ENCODE measurements at places on chromosomes 3 and 15.

- DNase-seq = no peak
Observed at GRCh38 chr3:130907966-130908365, 14.1 kb downstream of the ATP2C1 start.

DNA sequence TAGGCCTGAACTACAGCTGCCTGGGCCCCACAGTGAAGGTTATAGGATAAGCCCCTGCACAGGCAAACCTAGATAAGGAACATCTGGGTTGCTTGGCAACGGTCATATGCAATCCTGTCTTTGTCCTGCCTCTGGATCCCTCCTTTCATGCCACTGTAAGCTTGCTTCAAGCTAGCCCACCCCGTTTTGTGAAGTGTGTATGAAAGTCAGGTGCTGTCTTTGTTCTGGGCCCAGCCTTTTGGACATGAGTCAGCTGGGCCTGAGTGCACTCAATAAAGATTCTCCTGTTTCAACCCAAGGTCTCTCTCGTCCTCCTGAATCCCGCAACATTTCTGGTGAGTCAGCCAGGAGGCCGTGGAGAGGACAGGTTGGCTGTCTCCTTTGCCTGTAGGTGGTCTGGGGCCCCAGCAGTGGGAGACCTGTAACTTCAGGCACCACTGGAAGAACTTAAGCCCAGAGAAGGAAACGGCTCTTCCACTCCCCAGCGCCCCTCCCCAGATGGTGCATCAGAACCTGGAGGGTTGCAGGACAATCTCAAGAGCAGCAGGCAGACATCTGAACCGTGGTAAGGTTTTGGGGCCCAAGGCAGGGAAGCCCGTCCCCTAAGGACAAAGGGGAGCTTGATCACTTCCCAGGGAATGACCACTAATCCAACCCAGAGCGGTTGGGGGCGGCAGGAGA lies 8.3 kb upstream of the SLC9C1 start:
- DNase-seq = no peak

GRCh38 chr3:170632780-170633179 lies 46.9 kb upstream of the SLC7A14 start:
- peak; percentile 64 for DNase-seq

DNA sequence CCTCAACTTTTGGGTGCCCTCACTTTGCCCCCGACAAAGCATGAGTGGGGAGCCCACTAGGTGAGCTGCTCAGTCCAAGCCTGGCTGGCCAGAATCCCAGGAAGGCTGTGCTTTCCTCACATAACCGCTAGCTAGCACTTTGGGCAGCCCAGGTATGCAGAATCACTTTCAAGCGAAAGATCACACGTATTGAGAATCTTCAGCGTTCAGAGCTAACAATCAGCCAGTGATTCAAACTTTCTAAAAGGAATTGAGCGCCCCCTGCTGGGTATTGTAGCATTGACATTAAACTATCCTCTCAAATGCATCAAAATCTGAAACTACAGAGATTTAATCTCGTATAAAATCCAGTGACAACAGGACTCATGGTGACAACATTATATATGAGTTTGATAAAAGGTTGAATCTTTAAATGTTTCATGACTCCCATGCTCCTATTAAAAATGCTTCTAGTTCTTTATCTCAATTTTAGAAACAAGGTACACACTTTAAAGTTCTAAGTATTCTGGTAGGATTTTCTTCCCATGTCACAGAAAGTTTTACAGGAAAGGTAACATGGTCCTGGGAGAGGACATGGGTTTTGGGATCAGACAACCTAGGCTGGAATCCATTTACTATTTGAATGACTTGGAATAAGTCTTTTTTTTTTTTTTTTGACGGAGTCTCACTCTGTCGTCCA lies 11.8 kb downstream of the ANAPC13 start:
- DNase-seq = peak; percentile 54

- no peak for DNase-seq
Observed at GRCh38 chr3:81097889-81098288, 663.6 kb downstream of the GBE1 start.

GRCh38 chr3:20100151-20100550 lies 59.9 kb downstream of the KAT2B start:
- no peak for DNase-seq

GRCh38 chr3:46717447-46718231 lies at the start of gene PRSS50:
TSS of gene PRSS50 (minus strand) at chr3:46717869. CDS start at chr3:46717824, 45 bp downstream.
- DNase-seq = no peak

DNA sequence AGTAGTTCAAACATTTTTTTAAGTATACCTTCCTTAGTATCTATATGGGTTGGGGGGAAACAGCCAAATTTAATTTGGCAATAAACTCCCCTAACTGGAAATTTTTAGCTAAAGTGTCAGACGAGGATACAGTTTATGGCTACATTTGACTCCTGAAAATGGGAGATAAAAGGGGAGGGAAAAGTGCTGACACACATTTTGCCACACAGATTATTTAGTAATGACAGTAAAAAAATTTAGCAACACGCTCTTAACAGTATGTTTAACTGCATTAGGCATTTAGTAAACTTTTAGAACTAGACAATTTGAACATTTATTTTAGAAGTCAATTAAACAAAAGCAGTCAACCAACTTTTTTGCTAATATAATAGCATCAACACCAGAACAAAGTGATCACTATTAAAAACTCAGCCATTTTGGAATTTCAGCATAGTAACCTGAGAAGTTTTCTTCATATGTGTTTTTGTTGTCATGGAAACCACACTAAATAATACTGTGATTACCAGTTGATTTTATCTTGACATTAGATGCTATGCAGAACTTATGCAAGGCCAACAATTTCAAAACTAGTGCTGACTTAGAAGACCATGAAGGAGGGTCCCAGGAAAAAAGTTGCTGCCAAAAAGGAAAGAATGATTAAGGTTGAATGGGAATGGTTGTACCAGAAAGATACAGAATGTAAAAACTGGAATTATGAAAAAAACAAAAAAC lies 47.0 kb upstream of the TFG start:
- no peak for DNase-seq

- no peak for DNase-seq
Observed at GRCh38 chr3:150739200-150739863, 23.6 kb downstream of the SIAH2 start.

DNA sequence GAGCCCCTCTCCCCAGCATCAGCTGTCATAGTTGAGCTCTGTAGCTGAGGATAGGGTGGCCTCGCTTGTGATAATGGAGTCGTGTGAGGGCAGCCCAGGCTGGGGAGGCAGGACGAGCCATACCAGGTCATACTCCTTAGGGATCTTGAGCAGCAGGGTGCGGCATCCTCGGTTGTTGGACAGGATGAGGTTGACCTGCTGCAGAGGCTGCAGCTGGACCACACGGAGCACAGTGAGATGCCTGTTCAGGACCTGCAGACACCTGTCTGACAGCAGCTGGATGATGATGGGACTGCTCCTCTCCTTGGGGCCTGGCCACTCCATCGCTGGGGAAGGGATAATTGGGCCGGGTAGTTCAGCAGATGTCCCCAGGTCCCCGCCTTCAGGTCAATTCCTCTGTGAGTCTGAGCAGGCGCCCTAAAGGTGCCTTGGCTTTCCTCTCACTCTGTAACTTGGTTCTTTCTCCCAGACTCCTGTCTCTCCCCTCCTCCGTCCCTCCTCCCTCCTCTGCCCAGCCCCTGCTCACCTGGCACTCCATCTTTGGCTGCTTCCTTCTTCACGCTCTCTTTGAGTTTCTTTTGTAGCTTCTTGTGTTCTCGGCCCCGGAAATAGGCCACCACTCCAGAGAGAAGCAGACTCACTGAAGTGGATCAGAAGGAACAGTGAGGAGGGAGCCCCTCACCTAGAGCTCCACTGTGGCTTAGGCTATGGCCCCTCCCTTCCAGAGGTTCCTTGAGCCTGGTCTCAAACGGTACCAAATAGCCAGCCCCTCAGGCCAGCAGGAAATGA lies 7.8 kb downstream of the DUOX2 start:
- DNase-seq = no peak

GRCh38 chr3:165389064-165389463 lies 192.9 kb upstream of the SLITRK3 start:
- no peak for DNase-seq

- DNase-seq = no peak
Observed at GRCh38 chr3:34150992-34151391, 352.6 kb downstream of the PDCD6IP start.

- peak; percentile 55 for DNase-seq
Observed at GRCh38 chr3:72375237-72376076, 472.8 kb downstream of the SHQ1 start.

- DNase-seq = no peak
Observed at GRCh38 chr3:10496121-10496863, 9.1 kb downstream of the ATP2B2 start.

- DNase-seq = no peak
Observed at GRCh38 chr3:64473466-64473865, 214.3 kb downstream of the ADAMTS9 start.

DNA sequence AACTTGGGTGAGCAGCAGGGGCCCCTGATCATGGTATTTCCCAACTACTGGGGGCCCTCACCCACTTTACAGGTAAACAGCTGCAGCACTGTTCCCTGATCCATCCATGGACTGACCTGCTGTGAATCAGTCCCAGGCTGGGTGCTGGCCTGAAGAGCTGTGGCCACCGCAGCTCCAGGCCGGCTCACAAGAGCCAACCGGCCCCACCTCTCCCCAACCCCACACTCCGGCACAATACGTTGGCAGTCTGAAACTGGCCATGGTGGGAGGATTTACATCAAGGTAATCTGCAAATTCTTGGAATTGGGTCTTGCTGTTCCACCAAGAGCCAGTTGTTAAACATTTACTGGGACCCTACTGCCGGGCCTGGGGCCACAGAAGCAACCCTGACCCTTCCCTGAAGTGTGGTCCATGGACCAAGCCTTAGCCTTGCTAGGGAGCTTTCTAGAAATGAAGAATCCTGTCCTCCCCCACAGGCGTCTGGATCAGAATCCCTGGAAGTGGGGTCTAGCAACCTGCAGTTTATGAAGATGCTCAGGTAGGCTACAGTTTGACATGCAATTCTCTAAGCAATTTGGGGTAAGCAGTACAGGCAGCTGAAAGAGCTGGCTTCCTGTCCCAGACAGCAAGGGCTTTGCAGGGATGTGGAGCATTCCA lies 3.7 kb downstream of the SLC6A20 start:
- DNase-seq = no peak

- no peak for DNase-seq
Observed at GRCh38 chr3:121064121-121064520, 156.1 kb downstream of the STXBP5L start.

- DNase-seq = peak; percentile 16
Observed at GRCh38 chr3:112908252-112908651, 61.6 kb upstream of the CD200R1L start.

GRCh38 chr3:52291508-52292181 lies 4.0 kb downstream of the GLYCTK start:
- DNase-seq = peak; percentile 79

DNA sequence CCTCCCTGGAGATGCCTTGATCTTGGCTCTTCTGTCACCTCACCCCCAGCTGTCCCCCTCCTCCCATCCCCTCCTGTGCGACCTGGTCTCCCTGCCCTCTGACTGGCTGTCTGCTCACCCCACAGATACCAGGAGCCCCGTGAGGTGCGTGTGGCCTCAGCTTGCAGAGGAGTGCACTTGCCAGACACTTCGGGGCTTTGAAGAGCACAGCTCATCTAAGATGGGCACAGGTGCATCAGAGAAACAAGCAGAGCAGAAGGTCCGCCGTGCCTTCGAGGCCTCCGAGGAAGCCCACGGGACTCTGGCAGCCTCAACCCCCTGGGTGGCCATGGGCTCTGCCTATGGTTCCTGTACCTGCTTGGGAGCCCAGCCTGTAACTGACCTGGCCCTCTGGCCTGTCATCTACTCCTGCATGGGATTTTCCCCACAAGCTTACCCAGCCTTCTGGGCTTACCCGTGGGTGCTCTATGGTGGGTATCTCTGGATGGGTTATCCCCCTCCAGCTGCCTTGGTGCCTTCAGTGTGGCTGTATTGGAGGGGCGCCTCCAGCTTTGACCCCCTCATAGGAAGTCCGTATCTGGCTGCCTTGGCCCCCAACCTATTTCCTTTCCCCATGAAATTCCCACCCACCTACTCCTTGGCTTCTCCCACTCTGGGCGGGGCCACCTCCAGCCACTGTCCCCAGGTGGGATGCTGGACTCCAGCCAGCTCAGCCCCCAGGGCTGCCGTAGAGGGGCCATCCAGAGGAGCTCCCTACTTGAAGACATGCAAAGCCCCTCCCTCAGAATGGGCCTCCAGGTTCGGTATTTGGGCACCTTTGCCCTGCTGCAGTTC lies 3.8 kb downstream of the PRR23E start:
- DNase-seq = no peak

DNA sequence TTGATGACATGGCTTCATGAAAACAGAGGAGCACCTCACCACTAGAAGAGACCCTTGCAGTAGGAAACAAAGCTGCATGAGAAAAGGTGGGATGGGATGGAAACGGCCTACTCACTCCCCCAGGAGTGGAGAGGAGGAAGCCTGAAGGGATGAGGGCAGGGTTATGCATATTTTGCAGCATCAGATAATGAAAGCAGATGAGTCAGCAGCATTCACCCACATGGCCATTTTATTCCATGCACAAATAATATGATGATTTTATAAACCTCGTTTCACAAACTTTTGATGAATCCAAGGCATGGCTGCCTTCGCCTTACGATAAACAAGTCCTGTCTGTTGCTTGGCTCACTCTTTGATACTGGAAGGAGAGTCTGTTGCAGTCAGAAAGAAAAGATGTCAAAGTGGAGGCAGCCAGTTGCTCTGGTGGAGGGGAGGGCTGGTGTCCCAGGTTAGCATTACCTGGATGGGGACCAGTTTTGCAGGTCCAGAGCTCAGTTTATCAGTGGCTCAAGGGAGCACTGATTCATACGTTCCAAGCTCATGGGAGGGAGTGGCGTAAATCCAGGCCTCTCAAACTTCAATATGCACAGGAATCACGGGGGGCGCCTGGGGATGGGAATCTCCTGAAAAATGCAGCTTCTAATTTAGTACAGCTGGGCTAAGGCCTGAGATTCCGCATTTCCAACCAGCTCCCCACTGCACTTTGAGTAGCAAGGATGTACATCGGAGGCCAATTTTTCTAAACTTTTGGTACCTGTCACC lies 9.2 kb upstream of the EHD4 start:
- DNase-seq = no peak

DNA sequence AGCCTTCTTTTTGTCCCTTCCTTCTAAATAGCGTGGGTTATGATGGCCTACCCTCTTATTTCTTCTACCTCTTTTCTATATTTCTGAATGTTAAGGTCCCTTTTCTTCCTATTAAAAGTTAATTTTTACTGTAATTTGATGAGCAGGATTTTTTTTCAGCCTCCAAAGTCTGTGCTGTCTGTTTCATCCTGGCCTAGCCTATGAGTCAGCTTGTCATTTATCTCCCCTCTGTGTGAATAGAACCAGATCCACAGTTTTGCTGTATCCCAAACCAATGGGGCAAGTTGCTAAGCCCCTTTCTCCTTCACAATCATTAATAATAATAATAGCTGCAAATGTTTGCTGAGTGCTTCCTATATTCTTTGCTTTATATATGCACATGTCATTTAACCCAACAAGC lies 18.1 kb upstream of the C3orf38 start:
- no peak for DNase-seq

- DNase-seq = no peak
Observed at GRCh38 chr3:126971891-126972351, 11.0 kb upstream of the PLXNA1 start.

DNA sequence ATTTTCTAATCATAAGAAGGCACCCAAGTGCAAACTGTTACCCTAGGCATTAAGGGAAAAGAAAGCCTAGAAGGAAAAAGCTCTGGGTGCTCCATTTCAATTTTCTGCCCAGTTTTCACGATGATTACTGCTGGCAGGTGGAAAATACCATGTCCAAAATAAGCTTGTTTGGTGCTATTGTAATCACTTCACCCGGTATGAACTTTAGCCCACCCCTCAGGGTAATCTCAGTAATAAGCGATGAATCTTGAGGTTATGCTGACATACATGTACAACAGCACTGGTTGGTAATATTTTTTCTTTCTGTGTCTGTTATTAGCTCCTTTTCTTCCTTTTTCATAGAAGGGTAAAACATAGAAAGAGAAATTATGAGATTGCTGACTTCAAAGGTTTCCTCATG lies 88.6 kb upstream of the MEX3B start:
- DNase-seq = no peak
